ENCODE measurements at places on chromosomes 11 and 22.

GRCh38 chr22:49013707-49014106, 814.0 kb downstream of the BRD1 start:
- no peak for DNase-seq

DNA sequence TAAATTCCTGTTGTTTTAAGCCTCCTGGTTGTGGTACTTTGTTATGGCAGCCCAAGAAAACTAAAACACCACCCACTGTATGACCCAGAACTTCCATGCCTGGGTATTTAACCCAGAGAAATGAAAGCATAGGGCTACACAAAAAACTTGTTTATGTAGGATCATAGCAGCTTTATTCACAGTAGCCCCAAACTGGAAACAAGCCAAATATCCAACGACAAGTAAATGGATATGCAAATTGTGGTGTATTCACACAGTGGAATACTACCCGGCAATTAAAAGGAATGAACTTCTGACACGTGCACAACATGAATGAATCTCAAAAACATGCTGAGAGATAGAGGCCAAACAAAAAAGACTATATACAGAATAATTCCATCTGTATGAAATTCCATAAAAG, 62.2 kb upstream of the NAV2 start:
- no peak for DNase-seq

DNA sequence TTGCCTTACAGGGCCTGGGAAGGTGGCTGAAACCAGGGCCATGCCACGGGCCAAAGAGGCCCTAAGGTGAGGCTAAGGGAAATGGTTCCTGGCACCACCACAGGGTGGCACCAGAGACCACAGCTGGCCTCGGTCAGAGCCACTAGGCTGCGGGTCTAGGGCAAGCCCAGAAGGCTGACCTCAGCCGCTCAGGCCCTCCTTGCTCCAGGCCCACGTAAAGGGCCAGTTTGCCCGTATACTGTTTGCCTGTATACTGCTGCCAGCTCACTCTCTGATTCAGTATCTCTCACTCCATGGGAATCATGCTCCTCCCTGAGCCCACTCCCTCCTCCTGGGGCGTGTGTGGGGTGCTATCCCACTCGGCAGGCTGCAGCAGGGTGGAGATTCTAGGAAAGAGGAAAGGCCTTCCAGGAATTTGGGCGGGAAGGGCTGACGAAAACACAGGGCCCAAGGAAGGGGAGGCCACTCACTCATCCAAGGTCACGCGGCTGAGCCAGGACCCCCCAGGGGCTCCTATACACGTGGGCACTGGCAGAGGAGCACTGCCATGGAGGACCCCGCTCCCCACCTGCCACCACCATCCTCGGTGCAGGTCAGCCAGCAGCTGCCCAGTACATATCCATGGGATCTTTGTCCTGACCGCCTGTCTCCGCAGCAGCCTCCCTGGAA, 62.4 kb downstream of the NECTIN1 start:
- DNase-seq, result peak; percentile 34

DNA sequence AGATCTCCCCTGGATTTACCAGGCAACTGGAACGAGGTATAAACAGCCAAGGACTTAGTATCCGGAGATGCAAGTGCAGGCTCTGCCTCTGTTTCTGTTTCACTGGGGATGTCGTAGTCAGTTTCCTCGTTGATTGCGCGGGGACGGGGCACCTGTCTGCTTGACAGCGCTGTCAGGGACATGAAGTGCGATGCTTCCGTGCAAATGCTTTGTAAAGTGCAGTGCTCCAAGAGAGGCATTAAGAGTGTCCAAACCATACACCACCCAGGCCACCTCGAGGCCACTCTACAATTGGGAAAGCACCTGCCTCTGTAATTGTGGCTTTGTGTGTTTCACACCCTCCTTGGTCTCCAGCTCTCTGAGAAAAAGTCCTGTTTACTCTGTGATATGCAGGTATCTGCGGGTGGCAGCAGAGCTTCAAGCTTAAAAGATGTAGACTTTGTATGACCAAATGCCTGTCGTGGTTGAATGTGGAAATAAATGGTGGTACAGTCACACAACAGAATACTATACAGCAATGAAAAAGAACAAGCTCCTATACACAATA, 18.6 kb upstream of the CD5 start:
- no peak for DNase-seq

GRCh38 chr11:91790346-91791170, 434.1 kb upstream of the FAT3 start:
- no peak for DNase-seq

GRCh38 chr22:48846200-48846599, 981.5 kb downstream of the BRD1 start:
- DNase-seq, result no peak

DNA sequence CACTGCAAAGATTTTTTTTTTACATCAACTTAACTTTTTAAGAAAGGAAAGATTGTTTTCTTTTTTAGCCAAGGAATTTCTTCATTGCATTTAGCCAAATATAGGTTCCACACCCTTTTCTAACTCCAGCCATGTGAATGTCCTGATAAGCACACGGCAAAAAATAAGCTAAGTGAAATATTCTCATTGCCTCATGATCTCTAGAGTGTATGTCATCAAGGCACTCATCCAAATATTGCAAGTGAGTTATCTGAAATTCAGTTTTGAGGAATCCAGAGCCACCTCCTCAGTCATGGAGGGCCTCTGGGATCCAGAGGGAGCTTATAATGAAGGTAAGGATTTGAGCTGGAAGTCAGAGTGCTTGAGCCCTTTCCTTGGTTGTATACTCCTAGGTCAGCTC, 80.0 kb downstream of the BLID start:
- DNase-seq, result no peak

GRCh38 chr11:78230161-78230877, 41.6 kb downstream of the USP35 start:
- DNase-seq, result no peak

- no peak for DNase-seq
Observed at GRCh38 chr11:1310772-1311468, 1.5 kb upstream of the TOLLIP start.

DNA sequence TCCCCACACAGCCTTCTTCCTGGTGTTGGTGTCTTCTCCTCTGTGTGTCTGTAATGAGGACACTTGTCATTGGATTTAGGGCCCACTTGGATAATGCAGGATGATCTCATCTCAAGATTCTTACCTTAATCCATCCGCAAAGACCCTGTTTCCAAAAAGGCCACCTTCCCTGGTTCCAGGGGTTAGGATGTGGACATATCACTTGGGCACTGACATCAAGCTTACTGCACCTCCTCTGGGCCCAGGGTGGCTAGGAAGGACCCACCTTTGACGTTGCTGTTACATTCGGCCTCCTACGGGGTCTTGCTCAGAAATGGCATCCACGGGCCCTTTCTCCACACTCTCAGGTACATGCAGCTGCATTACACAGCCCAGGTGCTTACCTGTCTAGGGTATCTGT, 535.9 kb downstream of the BRD1 start:
- no peak for DNase-seq

Measured in SJSA1 (cell line).